ENCODE measurements at places on chromosomes 1 and 21. TPM values are rescaled to one million over a fixed set of nuclear protein-coding genes. Genes with fewer than 3 reads are reported as not detected.

- no peak within 1 kb of the TSS for H3K27ac ChIP-seq
- peak; percentile 41 for DNase-seq
- H3K4me3 ChIP-seq: no peak within 1 kb of the TSS
- H3K36me3 ChIP-seq: no peaks in the 10 kb centered on the region
- H3K4me1 ChIP-seq: peaks cover 26% of the 10 kb centered on the region
Observed at GRCh38 chr1:32870615-32871363, at the start of gene FNDC5. Gene FNDC5 (minus strand): TSS chr1:32870912.

DNA sequence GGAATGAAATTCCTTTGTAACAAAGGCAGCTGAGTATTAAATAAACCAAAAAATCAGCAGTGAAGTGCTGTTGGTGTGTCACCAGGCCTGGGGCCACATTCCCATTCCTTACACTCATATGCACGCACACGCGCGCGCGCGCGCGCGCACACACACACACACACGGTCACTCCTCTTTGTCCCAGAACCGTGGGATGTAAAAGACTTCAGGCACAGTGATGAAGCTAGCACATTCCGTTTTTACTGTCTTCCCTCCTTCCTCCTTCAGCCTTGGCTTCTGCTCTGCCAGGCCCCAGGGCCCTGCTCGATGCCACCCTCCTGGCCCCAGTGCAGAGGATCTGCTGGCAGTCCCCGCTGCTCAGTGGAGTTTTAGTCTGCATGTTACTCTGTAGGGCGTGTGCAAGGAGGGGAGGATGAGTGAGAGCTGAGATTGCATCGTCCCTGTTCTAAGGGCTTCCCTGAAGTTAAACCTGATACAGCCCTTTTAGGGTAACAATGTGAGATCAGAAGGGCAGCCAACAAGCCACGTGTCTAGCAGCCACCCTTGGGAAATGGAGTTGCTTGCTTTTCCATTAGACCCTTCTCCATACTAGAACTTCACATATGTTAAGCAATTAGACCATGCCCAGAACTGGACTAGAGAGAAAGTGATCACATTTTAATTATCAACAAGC, 71.7 kb upstream of the WDR26 start:
- no peak overlapping the region for H3K4me3 ChIP-seq
- peaks cover 27% of the 10 kb centered on the region for H3K4me1 ChIP-seq
- DNase-seq: no peak

GRCh38 chr1:14298806-14299205, 299.7 kb upstream of the KAZN start:
- no peak overlapping the region for H3K27ac ChIP-seq
- H3K36me3 ChIP-seq: no peaks in the 10 kb centered on the region
- H3K4me1 ChIP-seq: peaks cover 8% of the 10 kb centered on the region
- no peak for DNase-seq
- no peaks in the 10 kb centered on the region for H3K27me3 ChIP-seq

DNA sequence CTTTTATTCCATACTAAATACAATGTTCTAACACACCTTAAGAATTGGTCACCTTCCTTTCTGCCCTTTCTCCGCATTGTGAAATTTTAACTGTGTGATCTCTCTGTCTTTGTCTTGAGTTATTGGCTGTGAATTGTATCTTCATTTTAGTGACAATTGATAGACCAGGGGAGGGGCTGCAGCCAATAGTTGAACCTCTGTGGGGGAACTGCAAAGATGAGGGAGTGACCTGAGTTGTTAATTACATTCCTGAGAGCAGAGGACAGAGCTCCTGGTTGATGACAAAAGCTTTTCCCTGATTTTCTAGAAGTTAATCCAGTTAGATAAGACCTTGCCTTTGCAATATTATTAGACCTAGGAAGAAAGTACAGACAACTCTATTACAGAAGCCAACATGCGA, 1535.7 kb downstream of the BRINP3 start:
- no peaks in the 10 kb centered on the region for H3K36me3 ChIP-seq
- no peak for DNase-seq
- no peak overlapping the region for H3K4me3 ChIP-seq
- no peaks in the 10 kb centered on the region for H3K27me3 ChIP-seq
- no peaks in the 10 kb centered on the region for H3K4me1 ChIP-seq

DNA sequence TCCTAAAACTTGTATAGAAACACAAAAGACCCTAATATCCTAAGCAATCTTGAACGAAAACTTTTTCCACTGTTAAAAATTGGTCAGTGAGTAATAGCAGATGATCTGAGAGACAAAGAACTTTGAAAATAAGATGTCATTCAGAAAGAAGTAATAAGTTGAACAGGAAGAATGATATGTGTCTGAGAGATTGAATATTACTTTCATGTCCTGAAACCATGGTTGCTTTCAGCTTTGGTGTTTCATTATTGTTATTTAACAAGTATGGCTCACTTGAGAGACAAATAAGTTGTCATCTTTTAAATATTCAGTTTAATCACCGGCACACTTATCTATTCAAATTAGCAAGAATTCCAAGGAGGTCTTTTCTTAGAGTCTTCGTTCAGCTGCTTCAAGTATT, 11.4 kb downstream of the PRKACB start:
- no peak overlapping the region for H3K4me3 ChIP-seq
- peaks cover 15% of the 10 kb centered on the region for H3K4me1 ChIP-seq
- no peak for DNase-seq
- H3K27me3 ChIP-seq: no peaks in the 10 kb centered on the region

- no peaks in the 10 kb centered on the region for H3K4me1 ChIP-seq
- no peak overlapping the region for H3K27ac ChIP-seq
- no peaks in the 10 kb centered on the region for H3K36me3 ChIP-seq
- H3K27me3 ChIP-seq: no peaks in the 10 kb centered on the region
Observed at GRCh38 chr1:108708691-108709660, 3.7 kb upstream of the FNDC7 start.

GRCh38 chr1:78240191-78240590, 194.4 kb downstream of the GIPC2 start:
- DNase-seq: no peak
- no peak overlapping the region for H3K4me3 ChIP-seq
- no peaks in the 10 kb centered on the region for H3K4me1 ChIP-seq
- no peak overlapping the region for H3K27ac ChIP-seq
- no peaks in the 10 kb centered on the region for H3K36me3 ChIP-seq
- H3K27me3 ChIP-seq: no peaks in the 10 kb centered on the region

- H3K27me3 ChIP-seq: no peaks in the 10 kb centered on the region
- H3K36me3 ChIP-seq: no peaks in the 10 kb centered on the region
- no peak overlapping the region for H3K4me3 ChIP-seq
- DNase-seq: no peak
- no peaks in the 10 kb centered on the region for H3K4me1 ChIP-seq
- H3K27ac ChIP-seq: no peak overlapping the region
Observed at GRCh38 chr1:34143975-34144374, 21.1 kb downstream of the CSMD2 start.

DNA sequence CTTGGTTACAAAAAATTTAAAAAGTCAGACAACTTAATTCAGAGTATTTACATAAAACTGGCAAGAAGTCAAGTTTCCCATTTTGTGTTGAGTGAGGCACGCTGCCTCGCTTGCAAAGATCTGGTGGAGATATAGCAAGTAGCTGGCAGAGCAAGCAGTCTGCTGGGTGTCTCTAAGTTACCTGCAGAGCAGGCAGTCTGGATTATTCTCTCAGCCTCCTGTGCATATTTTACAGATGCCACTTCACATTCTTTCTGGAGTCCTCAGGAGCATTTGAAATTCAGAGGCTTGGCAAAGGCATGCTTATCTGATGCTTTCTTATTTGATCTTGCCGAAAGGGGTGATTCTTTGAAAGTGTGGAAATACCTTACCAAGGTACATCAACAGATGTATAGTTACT, 640.4 kb upstream of the ADGRL4 start:
- no peaks in the 10 kb centered on the region for H3K27me3 ChIP-seq
- H3K4me3 ChIP-seq: no peak overlapping the region
- no peaks in the 10 kb centered on the region for H3K36me3 ChIP-seq
- H3K27ac ChIP-seq: no peak overlapping the region

DNA sequence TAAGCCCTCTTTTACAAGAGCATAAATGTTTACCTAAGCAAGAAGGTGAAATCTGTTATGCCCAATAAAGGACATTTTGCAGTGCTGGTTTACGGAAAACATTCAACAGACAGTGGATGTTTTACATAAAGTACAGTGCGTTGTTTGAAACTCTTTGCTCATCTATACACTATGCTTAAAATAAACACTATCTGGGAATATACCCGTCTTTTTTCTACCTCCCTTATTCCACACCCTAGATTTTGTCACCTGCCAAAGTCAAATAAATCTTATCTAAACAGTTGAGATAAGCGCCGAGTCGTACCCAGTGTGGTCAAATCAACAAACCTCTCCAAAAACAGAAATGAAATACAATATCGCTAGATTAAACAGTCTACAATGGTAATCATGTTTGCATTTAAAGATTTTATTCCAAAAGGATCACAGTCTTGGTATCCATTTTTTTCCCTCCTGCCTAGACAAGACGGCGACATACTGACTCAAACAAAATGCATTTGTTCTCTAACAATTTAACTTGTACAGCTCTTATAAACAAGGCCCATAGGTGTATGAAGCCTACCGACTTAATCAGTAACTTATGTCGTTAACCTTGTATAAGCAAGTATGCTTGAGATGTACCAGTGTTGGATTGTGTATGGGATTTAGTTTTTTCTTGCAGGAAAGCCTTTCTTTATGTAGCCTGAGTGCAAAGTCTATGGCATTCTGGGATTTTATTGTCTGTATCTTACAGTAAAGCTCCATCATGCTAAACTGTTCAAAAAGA, 189.1 kb downstream of the FMN2 start:
- DNase-seq: no peak
- no peaks in the 10 kb centered on the region for H3K36me3 ChIP-seq
- no peak overlapping the region for H3K27ac ChIP-seq
- H3K27me3 ChIP-seq: no peaks in the 10 kb centered on the region
- no peak overlapping the region for H3K4me3 ChIP-seq

- H3K27me3 ChIP-seq: no peaks in the 10 kb centered on the region
- peaks cover under 1% of the 10 kb centered on the region for H3K4me1 ChIP-seq
- no peak overlapping the region for H3K4me3 ChIP-seq
- H3K36me3 ChIP-seq: no peaks in the 10 kb centered on the region
Observed at GRCh38 chr1:81493102-81493869, 307.4 kb upstream of the ADGRL2 start.

RNU1-4 gene
- total RNA-seq: under 0.01 TPM

NBPF4 gene
- total RNA-seq: not detected

INPP5B gene
- total RNA-seq: 28.8 TPM

PEAR1 gene
- 15.2 TPM for total RNA-seq

SLC35F3 gene
- total RNA-seq: 1.5 TPM
